Activated CD4-positive, alpha-beta memory T cell treated with anti-CD3 and anti-CD28 coated beads, Interleukin-2, amount 10 ng/mL, durations not matched to agents 7 days and 5 days (primary cell): ENCODE measurements at places on chromosomes 3 and 15.

DNA sequence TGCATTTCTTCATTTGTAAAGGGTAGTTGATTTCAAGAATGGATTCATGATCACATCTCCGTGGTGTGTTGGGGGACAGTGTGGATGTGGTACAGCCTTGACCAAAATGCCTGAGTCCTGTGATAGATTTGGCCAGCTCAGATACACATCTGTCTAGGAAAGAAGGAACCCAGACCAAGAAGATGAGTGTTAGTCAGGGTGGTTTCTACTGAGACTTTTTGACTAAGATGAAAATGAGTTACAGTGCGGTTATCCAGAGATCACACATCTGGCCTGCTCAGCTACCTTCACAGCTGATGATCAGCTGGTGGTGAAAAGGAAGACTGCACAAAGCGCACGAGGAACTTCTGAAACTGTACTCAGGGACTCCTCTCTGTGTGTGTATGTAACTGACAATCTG, 68.0 kb downstream of the FNDC3B start:
- DNase-seq: peak; percentile 76

DNA sequence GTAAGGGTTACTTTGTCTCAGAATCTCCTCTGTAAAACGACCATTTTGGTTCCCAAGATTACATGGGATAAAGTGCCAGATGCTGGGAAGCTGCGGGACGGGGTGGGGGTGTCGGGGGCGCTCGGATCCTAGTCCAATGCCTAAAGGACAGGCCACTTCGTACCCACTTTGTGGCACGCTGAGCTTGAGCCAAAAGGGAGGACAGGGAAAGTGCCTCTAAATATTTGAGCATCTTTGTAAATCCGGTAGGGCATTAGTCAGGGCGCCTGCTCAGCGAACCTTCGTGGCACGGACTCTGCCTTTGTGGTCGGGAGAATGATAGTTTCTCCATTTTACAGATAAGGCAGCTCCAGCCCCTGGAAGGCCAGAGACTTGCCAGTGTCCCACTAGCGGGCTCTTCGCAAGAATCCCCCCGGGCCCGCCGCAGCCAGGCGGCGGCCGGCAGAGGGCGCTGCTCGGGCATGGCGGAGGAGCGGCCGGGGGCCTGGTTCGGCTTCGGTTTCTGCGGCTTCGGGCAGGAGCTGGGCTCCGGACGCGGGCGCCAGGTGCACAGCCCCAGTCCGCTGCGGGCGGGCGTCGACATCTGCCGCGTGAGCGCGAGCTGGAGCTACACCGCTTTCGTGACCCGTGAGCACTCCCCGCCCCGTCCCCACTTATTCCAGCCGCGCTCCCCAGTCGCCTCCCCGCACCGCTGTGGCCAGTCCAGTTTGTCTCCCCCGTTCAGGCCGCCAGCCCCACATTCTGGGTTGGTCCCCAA, 1.8 kb downstream of the RCCD1 start:
- peak; percentile 72 for DNase-seq

DNA sequence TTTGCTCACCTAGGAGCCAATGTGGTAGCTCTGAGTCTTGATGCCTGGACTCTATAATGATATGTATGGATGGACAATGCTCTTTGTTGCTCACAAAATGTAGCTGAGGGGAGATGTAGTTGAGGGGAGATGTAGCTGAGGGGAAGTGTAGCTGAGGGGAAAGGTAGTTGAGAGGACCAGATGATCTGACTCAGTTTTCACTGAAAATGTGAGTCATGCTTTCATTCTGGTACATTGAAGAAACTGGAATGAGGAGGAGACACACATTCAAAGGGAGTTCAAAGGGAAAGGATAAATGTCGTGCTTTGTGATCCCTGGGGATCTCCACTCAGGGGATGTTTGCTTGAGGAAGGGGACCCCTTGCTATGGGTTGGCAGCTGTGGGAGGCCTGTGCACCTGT, 302.9 kb upstream of the TRIM42 start:
- no peak for DNase-seq

DNA sequence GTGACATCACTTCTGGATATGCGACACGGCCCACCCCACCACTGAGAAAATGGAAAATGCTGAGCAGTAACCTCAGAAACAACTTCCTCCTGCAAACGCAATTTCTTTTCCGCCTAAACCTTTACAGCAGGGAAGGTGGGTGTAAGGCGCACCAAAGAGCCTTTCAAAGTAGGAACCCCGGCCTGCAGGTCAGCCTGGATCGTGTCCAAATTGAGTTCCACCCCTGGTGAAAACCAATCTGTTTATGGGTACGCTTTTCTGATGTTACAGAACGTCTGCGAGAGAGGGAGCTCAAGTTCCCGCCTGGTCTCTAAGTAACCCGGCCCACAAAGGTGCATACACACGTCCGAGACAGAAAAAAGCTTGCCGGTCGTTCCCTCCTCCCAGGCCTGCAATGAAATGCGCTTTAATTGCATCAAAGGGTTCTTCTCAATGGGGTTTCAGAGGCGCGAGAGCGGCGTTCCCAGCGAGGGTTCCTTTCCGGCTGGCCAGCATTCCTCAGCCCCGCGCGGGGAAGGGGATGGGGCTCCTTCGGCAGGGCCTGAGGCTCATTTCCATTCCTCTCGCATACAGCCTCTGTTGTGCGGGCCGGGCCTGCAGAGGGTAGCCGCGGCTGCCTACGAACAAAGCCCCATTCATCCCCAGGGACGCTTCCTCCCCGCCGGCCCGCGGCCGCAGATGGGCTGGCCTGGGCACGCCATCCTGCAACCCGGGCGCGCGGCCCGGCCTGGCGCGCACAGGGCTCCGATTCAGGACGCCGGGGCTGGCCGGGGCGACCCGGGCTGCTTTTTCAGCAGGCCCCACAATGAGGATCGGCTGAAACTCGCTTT, 138.1 kb downstream of the TMCO5A start:
- peak; percentile 28 for DNase-seq

GRCh38 chr15:59223736-59224135, 17.1 kb downstream of the LDHAL6B start:
- DNase-seq: no peak

- DNase-seq: peak; percentile 78
These were observed 2.2 kb upstream of the ULK3 start for GRCh38 chr15:74845208-74845568.

- no peak for DNase-seq
These were observed 48.9 kb downstream of the LRRFIP2 start for GRCh38 chr3:37125195-37126073.

DNA sequence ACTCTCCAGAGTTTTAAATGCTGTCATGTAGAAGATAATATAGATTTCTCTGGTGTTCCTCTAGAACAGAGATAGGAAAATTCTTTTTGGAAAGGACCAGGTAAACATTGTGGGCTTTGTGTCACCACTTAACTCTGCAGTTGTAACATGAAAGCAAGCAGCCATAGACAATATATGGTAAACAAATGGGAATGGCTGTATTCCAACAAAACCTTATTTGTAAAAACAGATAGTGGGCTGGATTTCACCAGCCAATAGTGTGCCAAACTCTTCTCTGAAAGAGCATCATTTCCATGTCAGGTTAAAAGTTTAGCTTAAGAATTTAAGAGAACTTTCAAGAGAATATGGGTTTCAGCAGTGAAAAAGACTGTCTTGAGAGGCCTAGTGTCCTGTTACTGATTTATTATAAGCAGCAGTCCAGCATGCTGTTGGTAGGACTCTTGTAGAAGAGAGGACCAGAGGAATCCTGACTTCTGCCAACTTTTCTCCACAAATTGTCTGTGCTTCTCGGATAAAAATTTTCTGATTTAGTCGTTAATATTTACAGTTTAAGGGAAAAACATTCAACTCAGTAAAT, 107.7 kb downstream of the TCF12 start:
- DNase-seq: no peak

DNA sequence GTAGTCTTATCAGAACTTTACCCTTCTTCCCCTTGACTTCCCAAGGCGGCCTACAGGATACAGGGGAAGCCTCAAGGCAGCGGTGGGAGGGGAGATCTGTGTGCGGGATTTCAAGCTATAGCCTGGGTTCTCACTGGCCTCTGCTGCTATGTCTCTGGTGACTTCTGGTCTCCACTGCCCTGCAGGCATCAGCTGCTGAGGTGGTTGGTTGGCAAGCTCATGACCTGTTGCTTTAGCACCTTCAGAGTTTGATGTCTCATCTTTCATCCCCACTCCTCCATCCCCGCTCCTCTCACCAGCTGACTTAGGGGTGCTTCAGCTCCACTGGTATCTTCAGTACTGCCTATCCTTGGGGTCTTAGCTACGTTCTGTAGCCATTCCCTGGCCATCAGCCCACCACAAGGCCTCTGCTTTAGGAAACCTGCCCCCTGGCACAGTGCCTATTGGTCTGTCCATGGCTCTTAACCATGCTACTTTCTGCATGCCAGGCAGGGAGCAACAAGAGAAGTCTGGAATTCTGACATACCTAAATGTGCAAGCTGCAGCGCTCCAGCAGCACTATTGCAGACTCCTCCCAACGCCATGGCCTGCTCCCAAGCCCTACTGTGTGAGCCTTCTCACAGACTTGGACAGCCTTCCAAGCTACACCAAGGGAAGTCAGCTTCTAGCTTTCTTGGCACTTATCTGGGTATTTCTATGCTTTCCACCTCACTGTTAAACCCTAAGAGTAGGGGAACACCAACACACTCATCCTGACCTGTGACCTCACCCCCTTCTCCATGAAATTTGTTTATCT, 1.8 kb upstream of the YEATS2 start:
- DNase-seq: no peak

DNA sequence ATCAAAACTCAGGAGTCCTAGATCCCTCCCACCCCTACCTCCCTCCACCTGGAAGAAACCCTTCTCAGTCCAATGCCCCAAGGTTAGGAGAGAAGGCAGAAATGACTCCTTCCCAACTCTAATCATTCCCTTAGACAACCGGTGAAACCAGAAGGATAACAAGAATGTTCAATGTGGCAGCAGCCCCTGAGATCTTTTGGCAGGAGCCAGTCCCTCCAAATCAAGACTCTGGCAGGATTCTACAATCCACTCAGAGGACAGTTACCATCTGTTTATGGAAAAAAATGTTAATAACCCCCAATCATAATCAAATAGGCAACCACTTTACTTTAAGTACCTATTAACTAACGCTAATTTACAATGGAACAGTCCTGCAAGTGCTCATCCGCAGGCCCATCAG, 136.5 kb downstream of the NTRK3 start:
- no peak for DNase-seq

- DNase-seq: no peak
These were observed 230.6 kb downstream of the IL5RA start for GRCh38 chr3:2879587-2879986.

DNA sequence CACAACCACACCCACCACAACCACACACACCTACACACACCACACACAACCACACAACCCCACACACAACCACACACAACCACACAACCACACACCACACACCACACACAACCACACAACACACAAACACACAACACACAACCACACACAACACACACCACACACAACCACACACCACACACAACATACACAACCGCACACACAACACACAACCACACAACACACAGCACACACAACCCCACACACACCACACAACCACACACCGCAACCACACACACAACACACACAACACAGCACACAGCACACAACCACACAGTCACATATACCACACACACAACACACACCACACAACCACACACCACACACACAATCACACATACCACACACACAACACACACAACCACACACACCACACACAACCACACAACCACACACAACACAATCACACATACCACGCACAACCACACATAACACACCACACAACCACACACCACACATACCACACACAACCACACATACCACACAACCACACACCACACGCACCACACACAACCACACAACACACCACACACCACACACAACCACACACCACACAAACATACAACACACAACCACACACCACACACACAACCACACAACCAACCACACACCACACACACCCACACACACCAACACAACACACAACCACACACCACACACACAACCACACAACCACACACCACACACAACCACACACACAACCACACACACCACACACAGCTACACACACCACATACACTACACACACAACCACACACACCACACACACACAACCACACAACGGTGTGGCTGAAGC, 23.7 kb downstream of the CPN2 start:
- DNase-seq: peak; percentile 23

GRCh38 chr15:90351479-90352106, 491 bp upstream of the ZNF774 start:
- no peak for DNase-seq

DNA sequence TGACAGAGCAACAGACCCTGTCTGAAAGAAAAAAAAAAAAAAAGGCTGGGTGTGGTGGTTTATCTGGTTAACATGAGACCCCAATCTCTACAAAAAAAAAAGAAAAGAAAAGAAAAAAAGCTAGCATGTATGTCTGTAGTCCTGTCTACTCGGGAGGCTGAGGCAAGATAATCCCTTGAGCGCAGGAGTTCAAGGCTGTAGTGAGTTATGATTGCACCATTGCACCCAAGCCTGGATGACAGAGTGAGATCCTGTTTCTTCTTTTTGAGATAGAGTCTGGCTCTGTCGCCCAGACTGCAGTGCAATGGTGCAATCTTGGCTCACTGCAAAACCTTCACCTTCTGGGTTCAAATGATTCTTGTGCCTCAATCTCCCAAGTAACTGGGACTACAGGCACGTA, 8.4 kb upstream of the DHX30 start:
- no peak for DNase-seq

- DNase-seq: no peak
These were observed 111.6 kb downstream of the KBTBD8 start for GRCh38 chr3:67109651-67110204.

- DNase-seq: no peak
These were observed 39.3 kb downstream of the CDCP1 start for GRCh38 chr3:45106874-45107273.

DNA sequence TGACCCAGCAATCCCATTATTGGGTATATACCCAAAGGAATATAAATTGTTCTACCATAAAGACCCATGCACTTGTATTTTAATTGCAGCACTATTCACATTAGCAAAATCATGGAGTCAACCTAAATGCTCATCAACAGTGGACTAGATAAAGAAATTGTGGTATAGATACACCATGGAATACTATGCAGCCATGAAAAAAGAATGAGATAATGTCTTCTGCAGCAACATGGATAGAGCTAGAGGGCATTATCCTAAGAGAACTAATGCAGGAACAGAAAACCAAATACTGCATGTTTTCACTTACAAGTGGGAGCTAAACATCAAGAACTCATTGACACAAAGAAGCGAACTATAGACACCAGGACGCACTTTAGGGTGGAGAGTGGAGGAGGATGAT, 466.7 kb downstream of the MECOM start:
- DNase-seq: no peak

DNA sequence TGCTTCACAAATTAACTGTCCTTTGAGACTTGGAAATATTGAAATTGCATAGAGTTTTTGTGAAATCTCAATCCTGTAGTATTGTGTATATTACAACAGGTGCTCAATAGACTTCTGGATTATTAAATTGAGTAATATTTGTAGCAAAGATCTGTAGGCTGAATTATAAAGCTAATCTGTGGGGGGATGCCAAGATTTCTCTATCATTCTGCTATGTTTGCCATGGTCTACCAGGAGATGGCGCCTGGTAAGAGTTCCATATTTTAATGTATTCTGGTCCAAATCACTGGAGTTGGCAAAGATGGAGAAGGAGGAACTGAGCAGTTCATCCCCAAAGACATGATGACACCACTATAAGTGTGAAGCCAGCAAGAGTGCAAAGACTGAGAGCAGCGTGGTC, 340.9 kb upstream of the TPRG1 start:
- no peak for DNase-seq
